ENCODE measurements at places on chromosomes 3 and 15.

DNA sequence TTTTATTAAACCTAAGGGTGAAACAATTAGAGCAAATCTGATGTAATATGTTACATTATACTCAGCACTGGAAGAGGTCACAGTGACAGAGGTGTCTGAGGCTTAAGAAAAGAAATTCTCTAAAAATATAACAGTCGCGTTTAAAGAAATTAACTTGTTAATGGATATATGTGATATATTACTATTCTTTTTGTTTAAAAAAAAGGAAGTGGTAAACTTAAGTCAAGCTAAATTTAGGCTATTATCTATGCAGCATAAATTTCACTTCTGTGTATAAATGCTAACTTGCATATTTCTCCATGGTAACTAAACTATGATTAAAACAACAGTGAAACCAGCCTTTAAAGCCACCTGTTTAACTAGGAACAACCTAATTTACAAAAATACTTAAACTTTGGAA lies 191.3 kb downstream of the FOXP1 start:
- no peak for DNase-seq

DNA sequence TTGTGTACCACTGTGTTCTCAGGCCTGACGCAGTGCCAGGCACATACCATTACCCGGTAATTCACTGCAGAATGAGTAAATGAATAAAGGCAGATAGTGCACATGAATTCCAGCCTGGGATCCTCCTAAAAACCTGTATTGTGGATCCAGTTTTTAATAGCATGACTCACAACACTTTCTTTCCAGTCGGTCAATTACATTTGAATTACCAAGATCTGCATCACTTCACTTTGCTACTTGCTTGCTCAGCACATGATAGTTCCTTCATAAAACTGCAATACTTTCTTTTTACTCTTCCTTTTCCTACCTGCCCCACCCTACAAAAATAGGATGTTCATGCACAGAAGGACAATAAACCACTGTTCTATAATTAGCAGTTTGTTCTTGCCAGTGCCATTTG lies 553.8 kb downstream of the MAGI1 start:
- DNase-seq = no peak

GRCh38 chr15:68224108-68224507 lies 5.4 kb downstream of the CLN6 start:
- DNase-seq = no peak

DNA sequence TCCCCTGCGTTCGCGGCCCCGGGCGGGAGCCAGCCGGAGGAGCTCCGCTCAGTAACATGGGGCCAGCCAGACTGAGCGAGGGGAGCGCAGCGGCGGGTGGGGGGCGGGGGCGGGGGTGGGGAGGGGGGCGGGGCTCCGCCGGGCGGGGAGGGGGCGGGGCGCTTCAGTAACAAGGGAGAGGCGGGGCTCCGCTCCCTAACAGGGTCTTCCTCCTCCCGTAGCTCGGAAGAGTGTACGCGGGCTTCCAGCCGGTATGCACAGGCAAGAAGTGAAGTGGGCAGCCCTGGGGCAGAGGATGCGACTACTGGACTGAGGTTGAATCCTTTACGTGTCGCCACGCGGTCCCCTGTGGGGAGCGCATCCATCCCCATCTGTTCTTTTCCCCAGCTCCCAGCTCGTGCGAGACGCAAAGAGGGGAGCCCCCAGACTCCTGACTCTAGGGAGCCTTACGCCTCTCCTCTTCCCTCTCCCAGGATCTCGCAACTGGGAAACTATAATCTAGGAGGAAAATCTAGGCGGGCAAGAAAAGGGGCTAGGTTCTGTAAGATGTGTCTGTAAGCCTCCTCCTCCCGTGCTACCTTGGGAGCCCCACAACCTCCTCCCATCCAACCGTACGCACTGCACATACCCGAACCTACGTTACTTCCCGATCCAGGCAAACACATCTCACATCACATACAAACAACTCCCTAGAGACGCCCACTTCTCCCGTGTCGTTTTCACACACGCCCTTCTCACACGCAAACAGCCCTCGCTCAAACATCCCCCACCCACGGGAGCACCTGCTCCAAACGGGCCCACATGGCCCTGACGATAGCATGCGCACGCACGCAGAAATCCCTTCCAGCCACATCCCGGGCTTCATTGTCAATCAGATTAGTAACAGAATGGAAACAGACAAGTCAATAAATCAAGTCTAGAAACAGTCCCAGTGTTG lies at the start of gene SHF:
SHF (minus strand) TSS at position 73 of the 937 bp plus-strand sequence; CDS start at position 58, 15 bp downstream.
- no peak for DNase-seq

GRCh38 chr15:100098705-100099104 lies 243.1 kb downstream of the ADAMTS17 start:
- DNase-seq = no peak

- no peak for DNase-seq
Observed at GRCh38 chr15:57626713-57627440, 35.2 kb downstream of the MYZAP start.

DNA sequence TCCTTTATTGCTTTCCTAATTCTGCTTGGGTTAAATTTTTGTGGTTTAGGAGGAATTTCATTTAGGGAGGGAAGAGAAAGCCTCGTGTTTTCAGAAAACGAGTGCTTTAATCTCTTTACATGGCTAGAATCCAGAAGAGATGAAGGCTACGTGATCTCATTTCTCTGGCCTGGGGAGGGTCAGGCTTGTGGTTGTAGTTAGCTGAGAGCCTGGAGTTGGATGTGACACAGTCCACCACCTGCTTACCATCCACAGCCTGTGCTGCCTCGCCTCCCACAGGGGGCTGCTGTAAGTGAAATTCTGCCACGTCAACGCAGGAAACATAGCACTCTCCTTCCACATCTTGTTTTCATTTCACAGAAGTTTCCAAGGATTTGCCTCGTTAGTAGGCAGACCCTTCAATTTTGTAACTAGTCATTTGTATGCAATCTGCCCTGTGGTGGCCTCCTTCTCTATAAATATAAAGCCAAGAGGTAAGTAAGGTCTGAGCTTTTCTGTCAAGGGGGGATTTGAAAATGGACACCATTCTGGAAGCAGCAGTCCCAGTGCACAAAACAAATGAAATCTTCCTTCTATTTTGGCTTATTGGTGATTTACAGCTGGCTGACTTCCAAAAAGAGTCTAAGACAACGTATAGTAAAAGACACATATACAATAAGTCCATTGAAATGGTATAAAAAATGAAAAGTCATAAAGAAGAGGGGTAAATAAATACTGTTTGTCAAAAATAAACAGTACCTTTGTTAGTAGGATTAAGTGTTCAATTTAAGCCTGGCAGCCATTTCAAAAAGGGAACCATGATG lies 3.4 kb downstream of the GXYLT2 start:
- DNase-seq = no peak

GRCh38 chr3:134860141-134860540 lies 65.1 kb downstream of the EPHB1 start:
- DNase-seq = no peak

DNA sequence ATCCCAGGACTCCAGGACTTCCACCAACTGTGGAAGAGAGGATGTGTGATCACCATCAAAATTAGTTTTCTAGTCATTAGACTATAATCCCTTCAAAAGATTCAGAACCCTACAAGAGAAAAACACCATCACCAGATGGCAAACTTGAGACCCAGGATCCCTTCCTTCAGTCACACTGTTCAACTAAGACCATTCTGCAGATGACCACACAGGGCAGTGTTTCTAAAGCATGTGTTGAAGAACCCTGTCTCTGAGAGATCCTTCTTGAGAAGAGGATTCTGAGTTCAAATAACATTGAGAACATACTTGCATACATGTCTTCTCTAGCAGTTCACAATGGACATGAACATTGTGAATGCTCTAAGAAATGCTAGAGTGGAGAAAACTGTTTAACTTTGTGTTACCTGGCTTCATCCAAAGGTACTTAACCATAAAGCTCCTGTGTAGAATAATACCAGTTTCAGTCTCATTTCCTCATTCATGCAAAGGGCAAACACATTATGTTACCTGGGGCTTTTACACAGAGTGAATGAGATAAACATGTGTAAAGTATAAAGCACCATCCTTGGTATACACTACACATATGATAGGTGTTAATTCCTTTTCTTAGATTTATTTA lies 2.4 kb upstream of the ADGRG7 start:
- DNase-seq = no peak

GRCh38 chr3:137079571-137079970 lies 121.8 kb downstream of the IL20RB start:
- DNase-seq = no peak

GRCh38 chr3:59820352-59820934 lies 770.6 kb upstream of the CFAP20DC start:
- DNase-seq = no peak

GRCh38 chr3:54127499-54128056 lies 5.2 kb downstream of the CACNA2D3 start:
- DNase-seq = no peak

GRCh38 chr3:61425356-61425755 lies 136.0 kb upstream of the PTPRG start:
- DNase-seq = no peak

DNA sequence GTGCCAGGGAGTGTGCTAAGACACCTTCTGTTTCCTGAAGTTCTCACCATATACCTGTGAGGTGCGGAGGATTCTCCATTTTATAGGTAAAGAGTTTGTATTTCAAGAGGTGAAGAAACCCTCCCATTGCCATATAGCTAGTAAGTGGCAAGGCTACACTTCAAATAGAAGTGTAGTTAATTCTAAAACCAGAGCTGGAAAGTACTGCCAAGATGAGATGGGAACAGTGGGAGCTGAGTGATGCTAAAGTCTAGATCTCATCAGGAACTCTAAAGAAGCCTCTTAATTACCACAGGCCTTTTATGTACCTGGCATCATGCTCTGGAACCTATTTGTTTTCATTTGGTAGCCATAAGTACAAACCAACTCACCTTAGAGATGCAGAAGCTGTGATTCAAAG lies 98.6 kb upstream of the NUDT16 start:
- DNase-seq = no peak

DNA sequence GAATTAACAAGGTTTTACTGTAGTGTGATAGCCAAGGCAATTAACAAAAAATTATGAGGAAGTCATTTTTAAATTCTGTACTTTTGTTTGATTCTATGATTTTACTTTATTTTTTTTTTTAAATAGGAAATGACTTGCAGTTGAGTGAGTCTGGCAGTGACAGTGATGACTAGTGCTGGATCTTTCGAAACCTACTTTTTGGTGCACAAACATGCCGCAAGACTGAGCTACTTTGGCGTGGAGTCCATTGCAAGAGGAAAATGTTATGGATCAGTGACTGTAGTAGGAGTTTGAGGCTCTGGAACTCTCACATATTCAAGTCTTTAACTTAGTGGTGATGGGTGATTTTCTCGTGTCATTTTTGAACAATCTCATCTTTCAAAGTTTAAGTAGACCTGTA lies 11.6 kb downstream of the EAF1 start:
- no peak for DNase-seq

- DNase-seq = no peak
Observed at GRCh38 chr3:136819392-136819730, 435 bp downstream of the SLC35G2 start.

DNA sequence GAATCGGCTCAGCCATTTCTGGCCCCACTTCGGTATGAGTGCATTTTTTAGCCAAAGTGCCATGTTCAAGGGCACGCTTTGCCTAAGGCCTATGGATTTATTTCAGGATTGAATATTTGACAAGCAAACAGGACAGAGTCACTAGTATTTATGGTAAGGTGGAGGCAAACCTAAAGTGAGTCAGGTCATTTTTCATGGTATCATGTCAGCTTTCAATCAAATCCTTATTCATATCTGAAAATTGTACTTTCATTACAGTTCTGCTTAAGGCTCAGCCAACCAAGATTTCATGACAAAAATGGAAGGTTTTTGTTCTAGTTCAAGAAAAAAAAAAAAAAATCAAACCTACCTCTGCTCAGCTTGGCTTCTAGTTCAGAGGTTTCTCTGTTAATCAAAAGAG lies 30.5 kb upstream of the ICE2 start:
- no peak for DNase-seq

DNA sequence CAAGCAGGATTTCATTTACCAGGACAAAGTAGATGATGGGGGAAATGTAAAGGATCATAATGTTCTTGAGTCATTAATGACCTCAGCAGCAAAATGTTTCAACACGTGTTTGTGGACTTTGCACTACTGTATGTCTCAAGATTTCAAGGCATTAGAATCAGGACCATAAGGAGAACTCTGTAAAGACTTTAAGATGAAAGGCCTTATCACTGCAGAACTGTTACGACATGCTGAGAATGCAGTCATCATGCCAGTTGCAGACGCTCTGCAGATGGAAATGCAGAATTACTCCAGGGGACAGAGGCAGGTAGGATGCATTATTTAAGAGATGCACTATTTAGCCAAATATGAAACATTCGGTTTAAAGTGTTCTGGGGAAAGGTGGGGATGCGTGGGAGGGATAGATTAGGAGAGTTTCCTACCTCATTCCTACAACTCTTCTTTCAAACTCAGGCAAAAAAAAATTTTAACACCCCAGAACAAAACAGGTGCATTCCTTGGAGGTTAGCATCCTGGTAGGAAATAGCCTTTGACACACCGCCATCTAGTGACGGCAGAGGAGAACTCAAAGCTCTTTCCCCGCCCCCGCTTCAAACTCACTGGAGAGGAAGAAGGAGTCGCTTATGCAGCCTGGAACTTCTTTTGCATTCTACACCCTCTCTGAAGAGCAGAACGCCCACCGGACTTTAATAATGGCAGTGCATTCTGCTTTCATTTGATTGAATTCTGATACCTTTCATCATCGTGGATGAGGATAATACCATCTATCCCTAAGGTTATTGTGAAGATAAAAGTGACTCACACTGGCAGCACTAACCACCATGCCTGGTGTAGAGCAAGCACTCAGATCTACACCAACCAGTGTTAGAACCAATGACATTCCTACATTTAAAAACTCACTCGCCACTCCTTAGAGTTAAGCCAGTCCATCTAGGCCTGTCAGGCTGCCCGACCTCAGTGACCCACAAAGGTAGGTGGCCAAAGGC lies 43.1 kb upstream of the TOPAZ1 start:
- DNase-seq = peak; percentile 20

DNA sequence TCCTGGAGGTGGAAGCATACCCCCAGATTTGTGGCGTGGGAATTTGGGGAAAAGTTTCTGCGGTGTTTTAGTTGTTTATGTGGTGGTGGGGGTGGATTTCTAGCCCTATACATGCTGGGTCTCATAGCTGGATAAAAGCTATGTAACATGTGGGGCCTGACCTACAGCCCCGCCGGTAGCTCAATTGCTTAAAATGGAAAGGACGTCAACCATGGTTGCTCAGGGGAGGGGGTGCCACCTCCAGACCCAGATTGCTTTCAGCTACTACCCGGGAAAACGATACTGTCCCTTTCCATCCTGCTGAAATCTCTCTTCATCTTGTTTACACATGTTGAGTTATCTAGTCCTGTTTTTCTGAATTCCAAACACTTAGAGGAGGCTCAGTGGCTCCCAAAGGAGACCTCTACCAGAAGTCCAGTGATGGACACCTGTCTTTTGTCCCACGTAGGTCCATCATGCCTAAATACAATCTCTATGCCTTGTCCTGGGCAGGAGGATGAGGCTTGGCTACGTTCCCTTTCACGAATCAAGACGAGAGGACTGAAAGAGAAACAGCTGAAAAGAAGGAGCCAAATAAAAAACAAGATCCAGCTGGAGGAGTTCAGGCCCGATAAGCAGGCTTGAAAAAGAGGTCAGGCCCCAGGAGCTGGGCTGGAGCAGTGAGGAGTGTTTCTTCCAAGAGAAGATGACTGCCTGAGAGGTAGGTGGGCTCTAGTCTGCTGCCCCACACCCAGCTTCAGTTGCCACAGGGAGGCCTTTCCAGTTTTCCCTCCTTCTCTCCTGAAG lies 72.1 kb upstream of the TPRG1 start:
- DNase-seq = no peak

GRCh38 chr3:49656541-49657112 lies 17.5 kb upstream of the APEH start:
- no peak for DNase-seq

All from iPS DF 19.7 (cell line).